Heart right ventricle (tissue), 16 donors: ENCODE measurements at places on chromosomes 11 and 22. TPM values are rescaled to one million over a fixed set of nuclear protein-coding genes. Genes with fewer than 3 reads are reported as not detected.
A peak's percentile ranks its signal among the peaks of the same experiment; 100 is the strongest.

GRCh38 chr11:62081378-62082291 lies 42.2 kb upstream of the INCENP start:
- no peaks in the 10 kb centered on the region for H3K4me1 ChIP-seq
- H3K36me3 ChIP-seq, result no peaks in the 10 kb centered on the region
- no peaks in the 10 kb centered on the region for H3K27me3 ChIP-seq
- DNase-seq, result peak; percentile 79

The FAM180B gene
- total RNA-seq, result not detected

The NAALAD2 gene
- total RNA-seq, result 1.4 TPM

- no peak for DNase-seq
- no peaks in the 10 kb centered on the region for H3K36me3 ChIP-seq
- no peak overlapping the region for H3K4me3 ChIP-seq
- H3K27ac ChIP-seq, result no peak overlapping the region
- no peaks in the 10 kb centered on the region for H3K4me1 ChIP-seq
Measured at GRCh38 chr22:28538922-28539321, 140.7 kb downstream of the TTC28 start.

- no peak for DNase-seq
- H3K36me3 ChIP-seq, result no peaks in the 10 kb centered on the region
- H3K27ac ChIP-seq, result peak overlapping the region; percentile 86
- H3K4me1 ChIP-seq, result peaks cover 42% of the 10 kb centered on the region
- no peaks in the 10 kb centered on the region for H3K27me3 ChIP-seq
- peak overlapping the region; percentile 86 for H3K4me3 ChIP-seq
Measured at GRCh38 chr11:119029340-119030028, 1.2 kb downstream of the SLC37A4 start.

GRCh38 chr11:43987384-43988039 lies 45.1 kb downstream of the C11orf96 start:
- DNase-seq, result peak; percentile 94
- peak overlapping the region; percentile 87 for H3K27ac ChIP-seq
- peak overlapping the region; percentile 12 for H3K4me3 ChIP-seq
- H3K4me1 ChIP-seq, result peaks cover 71% of the 10 kb centered on the region
- no peaks in the 10 kb centered on the region for H3K36me3 ChIP-seq

GRCh38 chr11:106723071-106723470 lies 295.2 kb downstream of the GUCY1A2 start:
- H3K27me3 ChIP-seq, result no peaks in the 10 kb centered on the region
- no peak overlapping the region for H3K4me3 ChIP-seq
- no peak for DNase-seq
- H3K4me1 ChIP-seq, result no peaks in the 10 kb centered on the region

The ZP1 gene
- 0.25 TPM for total RNA-seq

The SHISAL1 gene
- total RNA-seq, result 0.71 TPM

DNA sequence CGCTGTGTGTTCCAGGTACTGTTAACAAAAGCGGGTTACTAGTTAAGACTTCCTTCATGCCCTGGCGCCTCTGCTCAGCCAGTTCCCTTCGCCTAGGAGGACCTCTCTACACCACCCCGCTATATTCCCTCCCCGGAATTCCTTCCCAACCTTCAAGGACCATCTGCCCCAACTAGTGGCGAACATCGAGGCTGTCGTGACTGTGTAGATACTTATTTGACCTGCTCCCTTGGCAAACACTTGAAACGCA lies 450 bp upstream of the BCL2L13 start:
- no peaks in the 10 kb centered on the region for H3K36me3 ChIP-seq
- DNase-seq, result no peak
- peak overlapping the region; percentile 70 for H3K4me3 ChIP-seq

The CBLIF gene
- total RNA-seq, result not detected

The CARNS1 gene
- 22.5 TPM for total RNA-seq

The BTG4 gene
- total RNA-seq, result not detected

The RAB36 gene
- total RNA-seq, result 0.83 TPM

GRCh38 chr22:22847241-22847640 lies 40.4 kb upstream of the IGLL5 start:
- H3K27me3 ChIP-seq, result peaks cover 17% of the 10 kb centered on the region
- DNase-seq, result no peak
- no peak overlapping the region for H3K4me3 ChIP-seq
- H3K36me3 ChIP-seq, result no peaks in the 10 kb centered on the region
- H3K4me1 ChIP-seq, result no peaks in the 10 kb centered on the region

GRCh38 chr11:108733479-108734116 lies 68.7 kb downstream of the DDX10 start:
- no peaks in the 10 kb centered on the region for H3K27me3 ChIP-seq
- H3K4me3 ChIP-seq, result no peak overlapping the region
- H3K27ac ChIP-seq, result no peak overlapping the region

GRCh38 chr22:21754523-21754922 lies 18.9 kb upstream of the YPEL1 start:
- peaks cover 31% of the 10 kb centered on the region for H3K36me3 ChIP-seq
- no peaks in the 10 kb centered on the region for H3K27me3 ChIP-seq
- H3K4me3 ChIP-seq, result no peak overlapping the region
- H3K4me1 ChIP-seq, result peaks cover 4% of the 10 kb centered on the region
- no peak overlapping the region for H3K27ac ChIP-seq
- DNase-seq, result peak; percentile 34

The CSNK2A3 gene
- 1.0 TPM for total RNA-seq

- H3K27me3 ChIP-seq, result no peaks in the 10 kb centered on the region
- peak within 1 kb of the TSS; percentile 100 for H3K4me3 ChIP-seq
- peak; percentile 54 for DNase-seq
- H3K36me3 ChIP-seq, result peaks cover 21% of the 10 kb centered on the region
- H3K4me1 ChIP-seq, result peaks cover 56% of the 10 kb centered on the region
Measured at GRCh38 chr11:57711414-57712255, at the start of gene MED19. TSS of gene MED19 (minus strand) at chr11:57712215. CDS start at chr11:57712179, 36 bp downstream.

DNA sequence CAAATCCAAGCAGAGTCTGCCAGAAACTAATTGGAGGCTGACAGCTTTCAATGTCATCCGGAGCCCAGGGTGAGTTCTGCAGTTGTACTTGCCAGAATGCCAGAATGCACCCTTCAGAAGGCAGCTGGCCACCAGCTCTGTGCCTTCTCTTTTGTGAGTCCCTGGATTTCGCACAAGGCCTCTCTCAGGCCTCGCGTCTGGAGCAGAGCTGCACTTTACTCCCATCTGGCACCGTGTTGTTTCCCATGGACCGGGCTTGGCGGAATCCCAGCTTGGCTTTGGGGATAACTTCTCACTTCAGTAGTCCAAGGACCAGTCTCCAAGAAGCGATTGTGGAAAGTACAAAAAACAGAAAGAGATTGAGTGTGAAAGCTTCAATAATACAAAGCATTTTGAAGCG lies 451.3 kb upstream of the KIRREL3 start:
- no peak overlapping the region for H3K27ac ChIP-seq
- DNase-seq, result peak; percentile 46
- H3K27me3 ChIP-seq, result no peaks in the 10 kb centered on the region
- no peaks in the 10 kb centered on the region for H3K4me1 ChIP-seq
- no peak overlapping the region for H3K4me3 ChIP-seq

DNA sequence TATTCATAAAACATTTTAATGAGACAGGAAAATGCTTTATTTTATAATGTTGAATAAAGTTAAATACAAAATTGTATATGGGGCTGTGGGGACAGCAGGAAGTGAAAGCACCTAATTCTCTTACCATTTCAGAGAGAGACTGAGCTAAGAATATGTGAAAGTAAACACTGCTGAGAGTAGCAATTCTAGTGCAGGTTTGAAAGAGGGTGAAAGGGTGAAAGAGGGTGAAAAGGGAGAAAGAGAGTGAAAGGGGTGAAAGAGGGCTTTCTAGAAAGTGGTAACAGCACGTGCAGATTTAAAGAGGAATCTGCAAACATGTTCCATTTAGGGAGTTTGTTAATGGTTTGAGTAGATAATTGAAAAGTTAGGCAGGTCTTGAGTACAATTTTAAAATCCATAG lies 652.0 kb upstream of the CCDC90B start:
- H3K27me3 ChIP-seq, result no peaks in the 10 kb centered on the region
- H3K36me3 ChIP-seq, result no peaks in the 10 kb centered on the region
- H3K27ac ChIP-seq, result no peak overlapping the region
- no peak for DNase-seq
- no peak overlapping the region for H3K4me3 ChIP-seq

GRCh38 chr22:19909350-19910179 lies 32.0 kb upstream of the COMT start:
- H3K27ac ChIP-seq, result no peak overlapping the region
- H3K4me3 ChIP-seq, result no peak overlapping the region
- DNase-seq, result peak; percentile 83
- H3K36me3 ChIP-seq, result peaks cover 4% of the 10 kb centered on the region
- no peaks in the 10 kb centered on the region for H3K4me1 ChIP-seq
- H3K27me3 ChIP-seq, result no peaks in the 10 kb centered on the region

- H3K4me1 ChIP-seq, result no peaks in the 10 kb centered on the region
- peak overlapping the region; percentile 87 for H3K27ac ChIP-seq
- H3K36me3 ChIP-seq, result no peaks in the 10 kb centered on the region
- peak overlapping the region; percentile 84 for H3K4me3 ChIP-seq
- peak; percentile 66 for DNase-seq
- H3K27me3 ChIP-seq, result no peaks in the 10 kb centered on the region
Measured at GRCh38 chr11:95231881-95232605, 1.0 kb upstream of the SESN3 start.

The MMP10 gene
- not detected for total RNA-seq

- no peak overlapping the region for H3K27ac ChIP-seq
- no peaks in the 10 kb centered on the region for H3K36me3 ChIP-seq
- H3K4me1 ChIP-seq, result no peaks in the 10 kb centered on the region
- H3K4me3 ChIP-seq, result no peak overlapping the region
- DNase-seq, result peak; percentile 66
Measured at GRCh38 chr11:45233121-45233803, 52.9 kb downstream of the SYT13 start.
